Foreskin keratinocyte (primary cell): ENCODE measurements at places on chromosomes 13 and 19. TPM values are rescaled to one million over a fixed set of nuclear protein-coding genes. Genes with fewer than 3 reads are reported as not detected.

Gene HSD17B14
- 7.6 and 9.6 TPM in 2 replicates for polyA plus RNA-seq

Gene FKRP
- polyA plus RNA-seq = 9.9 and 10.0 TPM in 2 replicates

GRCh38 chr13:51191743-51192142 lies 30.5 kb upstream of the FAM124A start:
- DNase-seq = no peak

GRCh38 chr13:107190065-107190464 lies 622.1 kb upstream of the ARGLU1 start:
- no peak for DNase-seq

Gene ZNF534
- not detected in 2 replicates for polyA plus RNA-seq

Gene ZNF135
- 0.60 and 0.85 TPM in 2 replicates for polyA plus RNA-seq

Gene CEACAM16
- polyA plus RNA-seq = not detected in 2 replicates

GRCh38 chr13:39588384-39588783 lies 14.6 kb downstream of the LHFPL6 start:
- no peak for DNase-seq

Gene INSL3
- polyA plus RNA-seq = 0.32 and 0.44 TPM in 2 replicates

Gene TEX101
- not detected in 2 replicates for polyA plus RNA-seq
